ENCODE measurements at places on chromosomes 11 and 22.

DNA sequence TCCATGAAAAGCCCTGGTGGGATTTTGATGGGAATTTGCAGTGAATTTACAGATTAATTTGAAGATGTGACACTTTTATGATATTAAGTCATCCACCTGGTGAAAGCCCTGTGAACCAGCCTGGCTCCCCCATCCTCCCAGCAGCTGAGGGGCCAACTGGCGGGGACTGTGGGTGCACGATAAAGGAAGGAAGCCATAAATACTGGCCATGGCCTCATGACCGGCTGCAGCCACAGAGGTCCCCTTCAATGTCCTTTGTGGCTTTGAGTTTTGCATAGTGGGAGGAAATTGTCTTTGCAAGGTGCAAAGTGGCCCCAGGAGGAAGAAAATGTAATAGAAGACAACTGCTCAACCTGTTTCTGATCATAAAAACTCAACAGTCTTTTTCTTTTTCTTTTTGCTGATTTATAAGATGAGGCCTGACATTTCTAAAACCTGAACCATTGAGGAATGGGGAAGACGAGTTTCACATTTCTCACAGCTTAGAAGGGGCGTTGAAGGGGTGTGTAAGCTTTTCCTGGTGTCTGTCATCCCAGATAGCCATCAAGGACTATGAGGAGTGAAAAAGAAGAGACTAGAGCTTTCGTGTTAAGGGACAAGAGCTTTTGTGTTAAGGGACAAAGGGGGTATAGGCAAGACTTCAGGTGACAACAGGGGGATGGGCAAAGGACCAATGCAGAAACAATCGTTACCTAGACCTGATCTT is 6.3 kb upstream of the NDUFV1 start:
- no peak for DNase-seq

- no peak for DNase-seq
Measured at GRCh38 chr11:85955531-85955930, 100.3 kb downstream of the CCDC83 start.

- no peak for DNase-seq
Measured at GRCh38 chr11:30960387-30960992, 374.3 kb upstream of the MPPED2 start.

- DNase-seq, result no peak
Measured at GRCh38 chr11:29962243-29962642, 54.6 kb downstream of the KCNA4 start.

DNA sequence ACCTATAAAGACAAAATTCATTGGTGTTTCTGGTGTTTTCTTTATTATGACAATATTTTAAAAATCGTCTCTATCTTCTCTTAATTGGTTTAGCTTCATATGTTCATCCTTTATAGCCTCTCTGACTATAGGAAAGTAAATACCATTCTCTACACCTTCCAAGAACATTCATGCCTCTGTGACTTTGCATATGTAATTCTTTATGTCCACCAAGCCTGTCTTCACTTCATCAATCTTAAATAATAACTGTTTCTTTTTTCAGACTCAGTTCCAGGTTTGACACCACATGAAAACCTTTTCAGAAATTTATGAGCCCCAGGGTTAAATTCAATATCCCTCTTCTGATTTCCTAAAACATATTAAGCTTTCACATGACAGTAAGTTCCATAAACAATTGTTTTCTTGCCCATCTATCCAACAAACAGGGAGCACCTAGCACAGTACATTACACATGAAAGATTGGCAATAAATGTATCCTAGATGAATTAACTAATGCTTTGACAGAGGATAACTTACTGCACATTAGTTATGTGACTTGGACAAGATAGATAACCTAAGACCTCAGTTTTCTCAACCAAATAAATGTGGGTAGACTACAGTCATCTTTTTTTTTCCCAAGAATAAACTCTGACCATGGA is 886.1 kb downstream of the LRRC4C start:
- DNase-seq, result no peak

DNA sequence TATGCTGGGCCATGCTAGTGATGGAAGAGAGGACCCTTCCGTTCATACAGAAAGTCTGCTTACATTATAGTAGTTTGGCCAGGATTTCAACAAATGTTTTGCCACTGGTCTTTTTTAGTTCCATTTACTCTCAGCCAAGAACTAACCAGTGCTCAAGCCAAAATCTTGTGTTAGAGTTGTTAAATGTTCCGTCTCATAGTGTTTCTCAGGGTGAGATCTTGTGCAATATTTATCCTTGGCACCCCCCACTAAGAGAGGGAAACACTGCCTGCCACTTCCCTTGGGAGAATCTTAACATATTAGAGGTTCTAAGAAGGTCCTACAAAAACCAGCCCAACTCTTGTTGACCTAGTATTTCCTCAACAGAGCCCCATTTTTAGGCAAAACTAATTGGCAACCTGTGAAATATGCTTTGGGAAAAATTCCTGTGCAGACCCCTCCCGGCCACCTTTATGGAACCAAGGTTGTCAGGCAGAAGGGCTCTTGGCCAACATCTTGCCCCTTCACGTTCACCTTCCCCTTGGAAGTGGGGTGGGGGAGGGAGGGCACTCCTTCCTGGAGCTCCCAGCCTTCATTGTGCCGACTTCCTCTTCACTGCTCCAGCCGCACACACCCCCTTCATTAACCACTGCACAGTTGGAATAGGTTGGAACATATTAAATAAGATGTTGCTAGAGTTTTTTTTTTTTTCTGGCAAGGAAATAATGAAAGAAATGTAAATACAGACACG is 173.2 kb upstream of the SORL1-AS1 start:
- no peak for DNase-seq

DNA sequence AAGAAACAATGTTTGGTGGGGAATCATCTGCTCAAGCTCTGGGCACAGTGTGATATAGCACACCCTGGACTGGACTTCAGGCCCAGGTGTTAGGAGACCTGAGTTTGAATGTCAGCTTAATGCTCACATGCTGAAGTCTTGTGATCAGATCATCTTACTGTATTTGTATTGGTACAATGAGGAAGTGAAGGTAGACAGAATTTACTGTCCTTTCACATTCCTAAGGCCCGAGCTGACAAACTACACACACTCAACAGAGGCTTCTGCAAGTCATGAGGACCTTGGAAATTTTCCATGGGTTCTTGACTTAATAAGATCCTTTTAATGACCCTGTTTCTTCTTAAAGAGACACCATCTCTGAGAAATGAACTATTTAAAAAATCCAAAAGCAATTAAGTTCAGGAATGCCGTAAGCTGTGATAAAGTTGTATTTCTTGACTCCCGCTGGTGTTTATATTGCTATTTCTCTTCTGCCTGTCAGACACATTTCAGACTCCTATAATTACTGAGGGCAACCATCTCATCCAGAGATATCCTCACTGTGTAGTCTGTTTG is 802.0 kb downstream of the DLG2 start:
- DNase-seq, result no peak

- DNase-seq, result no peak
Measured at GRCh38 chr11:76803023-76803422, 19.9 kb downstream of the TSKU start.

Data from vagina (tissue), 2 donors.